ENCODE measurements at places on chromosomes 1 and 21. TPM values are rescaled to one million over a fixed set of nuclear protein-coding genes. Genes with fewer than 3 reads are reported as not detected.

The FCGR1A gene
- total RNA-seq = 0.17 TPM

The OR2G6 gene
- not detected for total RNA-seq

The FMO2 gene
- total RNA-seq = not detected

The AADACL3 gene
- total RNA-seq = not detected

The ZBTB48 gene
- total RNA-seq = 31.7 TPM

The VHLL gene
- not detected for total RNA-seq

The COP1 gene
- 42.2 TPM for total RNA-seq

- DNase-seq = no peak
Observed at GRCh38 chr1:216075339-216075738, 347.9 kb downstream of the USH2A start.

DNA sequence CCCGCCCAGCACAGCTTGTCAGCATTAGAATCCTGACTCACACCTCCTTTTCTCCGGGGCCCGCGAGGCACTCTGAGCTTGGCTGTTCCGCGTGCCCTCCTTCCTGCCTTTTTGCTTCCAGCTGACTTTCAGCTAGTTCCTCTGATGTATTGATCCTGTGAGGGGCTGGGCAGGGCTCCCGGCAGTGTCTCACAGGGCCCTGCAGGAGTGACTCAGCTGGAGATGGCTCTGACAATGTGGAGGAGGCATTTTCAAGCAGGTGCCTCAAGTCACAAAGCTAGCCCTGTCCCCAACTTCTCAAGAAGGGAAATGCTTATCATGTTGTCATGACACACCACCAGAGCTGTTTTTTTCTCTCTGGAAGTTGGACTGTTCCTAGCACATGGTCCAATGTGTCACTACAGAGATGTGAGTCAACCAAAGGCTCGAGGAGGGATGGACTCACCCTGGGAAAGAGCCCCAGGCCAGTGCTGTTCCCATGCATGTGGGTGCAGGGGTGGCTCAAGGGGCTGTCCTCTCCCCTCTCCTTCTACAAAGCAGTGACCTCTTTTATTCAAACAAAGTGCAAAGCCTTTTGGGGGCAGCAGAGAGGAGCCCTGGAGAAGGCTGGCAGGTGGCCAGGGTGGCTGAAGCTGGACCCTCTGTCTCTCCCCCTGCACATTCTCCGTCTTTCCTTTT lies 30.6 kb downstream of the SYT6 start:
- DNase-seq = peak; percentile 16

DNA sequence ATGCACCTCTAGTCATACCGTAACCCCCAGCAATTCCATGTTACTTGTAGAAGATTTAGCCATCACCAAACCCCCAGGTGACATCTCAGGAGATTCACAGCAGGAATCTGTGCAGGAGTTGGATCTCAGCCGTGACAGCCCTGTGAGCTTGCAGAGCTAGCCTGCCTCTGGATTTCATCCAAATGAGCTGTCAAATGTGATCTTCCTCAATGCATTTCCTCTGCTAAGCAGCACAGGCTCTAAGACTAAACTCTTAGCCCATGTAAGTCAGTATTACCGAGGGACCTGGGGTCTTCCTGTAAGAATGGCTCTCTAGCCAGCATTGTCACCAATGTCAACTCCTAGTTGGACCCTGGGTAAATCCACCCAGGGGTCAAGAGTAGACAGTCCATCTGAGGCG lies 41.7 kb downstream of the UMODL1 start:
- DNase-seq = no peak

GRCh38 chr1:200866116-200866515 lies 6.7 kb upstream of the GPR25 start:
- DNase-seq = no peak

DNA sequence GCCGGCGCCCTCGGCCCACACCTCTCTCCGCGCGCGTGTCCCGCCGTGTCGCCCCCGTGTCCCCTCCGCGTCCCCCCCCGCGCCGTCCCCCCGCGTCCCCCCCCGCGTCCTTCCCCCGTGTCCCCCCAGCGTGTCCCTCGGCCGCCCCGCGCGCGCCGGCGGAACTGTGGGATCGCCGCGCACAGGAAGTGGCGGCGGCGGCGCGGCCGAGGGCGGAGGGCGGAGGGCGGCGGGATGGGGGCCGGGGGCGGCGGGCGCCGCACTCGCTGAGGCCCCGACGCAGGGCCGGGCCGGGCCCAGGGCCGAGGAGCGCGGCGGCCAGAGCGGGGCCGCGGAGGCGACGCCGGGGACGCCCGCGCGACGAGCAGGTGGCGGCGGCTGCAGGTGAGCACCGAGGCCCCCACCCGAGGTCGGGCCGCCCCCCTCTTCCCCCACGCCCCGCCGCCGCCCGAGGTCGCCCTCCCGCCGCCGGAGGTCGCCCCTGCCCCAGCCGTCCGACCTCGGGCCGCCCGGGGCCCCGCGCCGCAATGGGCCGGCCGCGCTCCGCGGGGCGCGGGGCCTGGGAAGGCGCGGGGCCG lies at the start of gene AGPAT3:
Gene AGPAT3 (plus strand): TSS at position 262 of the 578 bp plus-strand sequence. CDS start 94,459 bp downstream, outside the sequence.
- DNase-seq = peak; percentile 39

- DNase-seq = no peak
Observed at GRCh38 chr21:44512496-44513388, 27.3 kb downstream of the KRTAP10-1 start.

DNA sequence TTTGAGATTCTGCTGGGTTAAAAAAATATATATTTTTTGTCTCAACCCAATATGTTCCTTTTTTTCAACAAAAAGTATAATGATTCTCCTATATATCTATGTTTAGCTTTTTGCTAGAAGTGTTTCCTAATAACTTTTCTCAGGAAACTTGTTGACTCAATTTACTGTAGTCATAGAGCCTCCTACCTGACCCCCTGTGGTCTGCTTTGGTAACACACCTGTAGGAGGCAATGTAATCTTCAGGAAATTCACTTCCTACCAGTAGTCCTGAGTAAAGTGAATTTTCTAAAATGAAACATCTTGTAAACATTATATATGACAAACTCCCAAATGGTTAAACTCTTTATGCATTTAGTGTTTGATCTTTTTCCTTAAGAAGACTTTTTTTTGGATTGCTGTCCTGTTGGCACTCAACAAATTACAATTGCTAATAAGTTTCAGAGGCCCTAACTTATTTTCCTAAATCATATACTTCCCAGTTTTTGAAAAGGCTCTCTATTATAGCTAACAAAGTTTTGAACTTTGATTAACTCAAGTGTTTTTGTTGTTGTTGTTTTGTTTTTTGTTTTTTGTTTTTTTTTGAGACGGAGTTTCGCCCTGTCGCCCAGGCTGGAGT lies 118.3 kb downstream of the OLFML2B start:
- no peak for DNase-seq

GRCh38 chr1:58075188-58075578 lies 471.3 kb downstream of the OMA1 start:
- DNase-seq = no peak

DNA sequence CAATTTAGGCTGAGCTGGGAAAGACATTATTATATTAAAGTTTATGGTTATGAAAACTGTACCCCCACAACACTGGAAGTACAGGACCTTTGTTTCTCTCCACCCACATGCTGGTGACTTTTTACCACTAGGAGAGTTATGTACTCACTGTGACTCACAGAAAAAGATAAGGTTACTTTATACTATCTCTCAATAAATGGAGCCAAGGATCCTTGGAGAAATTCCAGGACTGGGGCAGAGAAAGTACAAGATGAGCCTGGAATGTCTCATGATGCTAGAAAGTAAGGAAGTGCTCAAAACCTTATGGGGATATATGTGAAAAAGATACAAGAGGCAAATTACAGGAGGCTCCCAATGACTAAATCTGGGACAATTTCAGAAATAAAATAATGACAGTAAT lies 63.9 kb upstream of the C1orf105 start:
- no peak for DNase-seq

DNA sequence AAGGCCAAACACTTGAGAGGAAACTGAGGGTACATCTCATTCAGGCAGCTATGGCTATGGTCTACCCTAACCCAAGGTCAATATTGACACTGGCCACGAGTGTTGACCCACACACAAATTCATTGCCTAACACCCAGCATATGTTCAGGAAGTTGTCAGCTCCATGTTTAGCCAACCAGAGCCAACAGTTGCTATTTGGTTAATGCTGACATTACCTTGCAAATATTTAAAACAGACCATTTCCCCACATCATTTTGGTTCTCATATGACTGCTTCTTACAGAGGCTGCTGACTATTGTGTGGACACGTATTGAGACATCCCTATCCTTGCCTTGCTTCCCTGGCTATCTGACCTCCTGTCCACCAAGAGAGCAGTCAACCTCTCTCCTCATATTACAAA lies 97.3 kb downstream of the LMX1A start:
- DNase-seq = no peak

DNA sequence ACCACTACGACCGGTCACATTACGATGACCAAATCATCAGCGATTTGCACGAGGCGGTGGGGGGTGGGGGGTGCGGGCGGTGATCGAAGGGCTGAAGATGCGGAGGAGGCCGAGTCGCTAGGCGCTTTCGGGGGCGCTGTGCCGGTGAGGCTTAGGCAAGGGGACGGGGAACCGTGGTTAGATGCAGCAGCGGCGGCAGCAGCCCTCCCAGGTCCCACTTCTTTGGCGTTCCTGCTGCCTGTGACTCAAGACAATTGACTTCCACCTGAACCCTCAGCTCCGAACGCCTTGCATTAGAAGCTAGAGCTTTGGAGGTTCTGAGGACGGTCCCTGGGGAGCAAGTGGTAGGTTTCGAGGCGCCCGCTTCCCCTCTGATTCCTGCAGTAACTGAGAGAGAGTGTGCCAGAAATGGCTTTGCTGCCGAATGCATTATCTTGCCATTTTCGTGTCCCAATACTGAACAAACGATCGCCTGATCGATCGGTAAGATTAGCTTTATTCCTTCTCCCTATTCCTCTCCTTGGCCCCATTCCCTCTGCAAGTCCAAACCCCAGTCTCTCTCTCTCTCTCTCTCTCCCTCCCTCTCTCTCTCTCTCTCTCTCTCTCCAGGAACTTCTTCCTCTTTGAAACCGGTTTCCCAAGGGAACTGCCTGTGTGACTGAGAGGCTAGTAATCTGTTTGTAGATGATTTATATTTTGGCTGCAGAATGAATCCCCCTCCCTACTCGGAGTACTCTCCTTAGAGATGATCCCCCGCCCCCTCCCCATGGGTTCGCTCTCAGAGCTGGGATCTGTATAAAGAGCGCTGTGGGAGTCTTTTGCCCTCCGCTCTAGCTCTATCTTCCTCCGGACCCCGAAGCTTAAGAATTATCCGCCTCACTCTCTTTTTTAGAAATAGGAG lies 735 bp upstream of the BRINP3 start:
- no peak for DNase-seq

- no peak for DNase-seq
Observed at GRCh38 chr1:62336995-62337705, 17.9 kb upstream of the KANK4 start.

- no peak for DNase-seq
Observed at GRCh38 chr1:39328586-39329121, 124.2 kb downstream of the MACF1 start.

- no peak for DNase-seq
Observed at GRCh38 chr1:193213998-193214397, 27.6 kb upstream of the B3GALT2 start.

DNA sequence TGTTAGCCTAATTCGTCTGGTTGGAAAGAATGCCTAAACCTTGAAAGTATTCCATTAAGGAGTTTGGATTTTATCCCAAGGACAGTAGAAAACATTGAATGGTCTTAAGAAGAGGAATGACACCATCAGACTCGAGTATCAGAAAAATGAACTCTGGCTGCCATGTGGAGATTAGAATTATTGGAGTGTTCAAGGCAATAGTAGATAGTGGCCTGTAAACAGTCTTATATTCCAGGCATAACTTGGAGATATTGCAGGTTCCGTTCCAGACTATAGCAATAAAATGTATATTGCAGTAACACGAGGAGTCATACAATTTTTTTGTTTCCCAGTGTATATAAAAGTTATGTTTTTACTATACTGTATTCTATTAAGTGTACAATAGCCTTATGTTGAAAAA lies 130.9 kb downstream of the GDAP2 start:
- no peak for DNase-seq

DNA sequence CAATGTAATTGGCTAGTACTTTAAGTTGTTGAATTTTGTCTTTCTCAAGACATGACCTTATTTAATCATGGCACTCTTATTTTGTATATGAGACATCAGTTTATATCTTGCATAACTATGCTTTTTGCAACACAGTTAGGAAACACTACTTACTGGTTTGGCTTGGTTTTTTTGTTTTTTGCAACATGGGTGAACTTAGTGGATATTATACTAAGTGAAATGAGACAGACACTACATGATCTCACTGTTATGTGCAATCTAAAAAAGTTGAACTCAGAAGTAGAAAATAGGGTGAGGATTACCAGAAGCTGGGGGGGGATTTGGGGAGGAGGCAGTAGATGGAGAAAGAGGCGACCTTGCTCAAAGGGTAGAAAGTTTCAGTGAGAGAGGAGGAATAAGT lies 132.1 kb downstream of the PLA2G4A start:
- no peak for DNase-seq

DNA sequence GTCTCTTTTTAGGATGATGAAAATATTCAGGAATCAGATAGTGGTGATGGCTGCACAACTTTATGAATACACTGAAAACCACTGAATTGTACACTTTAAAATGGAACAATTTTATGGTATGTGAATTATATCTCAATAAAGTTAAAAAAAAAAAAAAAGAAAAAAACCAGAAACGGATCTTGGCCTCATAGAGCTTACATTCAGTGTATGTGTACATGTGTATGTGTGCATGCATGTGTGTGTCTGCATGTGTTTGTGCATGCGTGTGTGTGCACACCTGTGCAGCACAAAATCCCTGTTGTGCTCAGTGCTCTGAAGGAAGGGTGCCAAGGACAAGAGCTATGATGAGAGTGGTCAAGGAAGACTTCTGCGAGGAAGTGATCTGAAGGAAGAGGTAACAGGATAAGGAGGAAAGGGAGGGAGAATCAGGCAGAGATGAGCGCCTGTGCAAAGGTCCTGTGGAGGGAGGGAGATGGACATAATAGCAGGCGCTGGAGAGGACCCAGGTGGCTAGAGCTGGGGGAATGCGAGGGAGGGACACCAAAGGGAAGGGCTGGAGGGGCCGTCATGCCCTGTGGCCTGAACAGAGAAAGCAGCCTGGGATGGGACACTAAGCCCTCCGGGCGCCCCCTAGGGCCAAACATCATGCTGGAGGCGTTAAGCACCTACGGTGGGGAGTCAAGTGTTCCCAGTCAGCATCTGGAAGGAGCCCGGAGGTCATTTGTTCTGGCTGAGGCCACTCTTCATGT lies 25.2 kb downstream of the NKAIN1 start:
- DNase-seq = no peak

- DNase-seq = no peak
Observed at GRCh38 chr1:162300057-162300917, 76.4 kb downstream of the SPATA46 start.

DNA sequence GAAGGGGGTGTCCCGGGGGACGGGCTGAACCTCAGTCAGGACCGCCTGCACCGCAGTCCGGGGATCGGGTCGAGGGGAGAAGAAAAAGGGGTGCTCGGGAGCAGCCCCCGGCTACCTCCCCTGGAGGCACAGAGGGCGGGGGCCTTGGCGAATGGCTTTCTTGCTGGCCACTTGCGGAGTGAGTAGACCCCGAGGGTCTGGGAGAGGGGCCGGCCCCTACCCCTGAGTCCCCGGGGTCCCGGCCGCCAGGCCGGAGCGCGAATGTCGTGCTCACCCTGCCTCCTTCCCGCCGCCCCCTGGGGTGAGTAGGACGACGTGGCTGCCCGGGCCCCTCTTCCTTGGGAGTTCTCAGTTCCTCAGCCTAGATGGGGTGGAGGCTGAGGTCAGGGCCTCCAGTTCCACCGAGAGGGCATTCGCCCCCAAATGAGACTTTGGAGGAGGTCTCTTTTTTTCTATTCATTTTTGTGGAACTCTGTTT lies 113.0 kb downstream of the OSBPL9 start:
- no peak for DNase-seq

- DNase-seq = no peak
Observed at GRCh38 chr1:88035578-88035977, 648.5 kb upstream of the PKN2 start.

Data from CD4-positive, alpha-beta T cell (primary cell).